ENCODE measurements at places on chromosomes 3 and 15.

DNA sequence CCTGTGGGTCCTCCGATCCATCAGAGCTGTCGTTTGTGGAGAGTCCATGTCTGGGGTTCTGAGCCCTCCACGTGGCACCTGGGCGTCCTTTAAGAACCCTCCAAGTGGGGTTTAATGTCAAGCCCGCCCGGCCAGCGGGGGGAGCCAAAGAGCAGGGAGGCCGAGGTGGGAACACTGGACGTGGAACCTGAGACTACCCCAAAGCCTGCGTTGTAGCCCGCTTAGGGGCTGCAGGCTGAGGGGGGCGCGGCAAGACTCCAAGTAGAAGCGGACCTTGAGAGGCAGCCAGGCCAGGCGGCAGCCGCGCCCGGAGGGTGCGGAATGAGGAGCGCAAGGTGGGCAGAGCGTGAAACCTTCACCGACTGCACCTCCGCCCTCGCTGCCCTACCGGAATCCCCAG lies 126.2 kb upstream of the ATP10A start:
- DNase-seq, result no peak

DNA sequence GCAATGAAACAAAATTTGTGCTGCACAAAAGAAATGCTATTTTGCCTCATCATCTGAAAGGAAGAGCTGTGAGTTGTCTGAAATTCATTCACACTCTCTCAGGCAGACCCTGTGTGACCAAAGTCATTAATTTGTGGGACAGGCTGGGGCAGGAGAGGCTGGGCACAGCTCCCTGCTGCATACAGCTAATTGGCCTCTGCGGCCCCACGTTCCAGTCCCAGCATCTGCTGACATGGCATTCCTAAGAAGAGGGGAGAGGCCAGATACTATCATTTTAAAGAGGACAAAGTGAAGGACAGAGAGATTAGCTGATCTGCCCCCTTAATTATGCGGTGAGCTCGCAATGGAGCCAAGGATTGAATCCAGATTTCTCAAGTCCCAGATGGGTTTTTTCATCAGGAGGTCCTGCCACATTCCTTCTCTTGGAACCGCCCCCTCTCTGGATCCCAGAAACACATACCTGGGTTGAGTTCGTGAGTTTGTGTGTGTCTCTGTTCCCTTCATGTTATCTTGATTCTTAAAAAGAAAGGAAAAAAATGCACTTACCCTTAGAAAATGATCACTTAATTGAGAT lies 25.1 kb downstream of the POLR2M start:
- no peak for DNase-seq

GRCh38 chr3:177622520-177622919 lies 425.2 kb upstream of the TBL1XR1 start:
- DNase-seq, result no peak

- DNase-seq, result no peak
These were observed 414.7 kb upstream of the ARRDC4 start for GRCh38 chr15:97545799-97546198.

- no peak for DNase-seq
These were observed 12.5 kb downstream of the MAP6D1 start for GRCh38 chr3:183812761-183813445.

DNA sequence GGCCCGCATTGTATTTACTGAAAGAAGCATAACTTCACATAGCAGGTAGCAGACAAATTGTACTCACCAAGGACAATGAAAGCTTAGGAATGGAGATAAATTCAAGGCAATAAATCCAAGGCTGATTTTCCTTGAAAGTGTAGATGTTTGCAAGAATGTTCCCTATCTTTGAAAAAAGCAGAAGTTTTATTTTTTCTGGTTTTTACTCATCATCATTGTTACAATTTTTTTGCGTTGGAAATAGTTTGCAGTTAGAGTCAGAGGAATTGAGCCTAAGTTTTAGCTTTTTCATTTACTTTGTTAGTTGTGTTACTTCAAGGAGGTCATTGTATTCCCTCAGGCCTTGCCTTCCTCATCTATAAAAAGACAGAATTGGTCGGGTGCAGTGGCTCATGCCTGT lies 213.9 kb upstream of the TBL1XR1 start:
- no peak for DNase-seq

DNA sequence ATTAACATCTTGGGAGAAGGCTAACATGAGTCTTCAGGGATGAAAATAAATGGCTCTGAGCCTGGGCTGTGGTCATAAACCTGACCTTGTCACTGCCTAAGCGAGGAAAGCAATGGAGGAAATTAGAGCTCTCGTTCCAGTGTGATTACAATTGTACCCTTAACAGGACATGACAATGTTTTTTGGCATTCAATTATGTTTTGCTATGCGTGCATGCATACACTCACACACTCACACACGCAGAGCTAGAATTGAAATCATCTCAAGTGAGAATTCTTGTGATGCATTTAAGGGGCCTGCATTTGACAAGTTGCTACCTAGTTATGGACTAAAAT lies 24.1 kb downstream of the ZNF80 start:
- no peak for DNase-seq

DNA sequence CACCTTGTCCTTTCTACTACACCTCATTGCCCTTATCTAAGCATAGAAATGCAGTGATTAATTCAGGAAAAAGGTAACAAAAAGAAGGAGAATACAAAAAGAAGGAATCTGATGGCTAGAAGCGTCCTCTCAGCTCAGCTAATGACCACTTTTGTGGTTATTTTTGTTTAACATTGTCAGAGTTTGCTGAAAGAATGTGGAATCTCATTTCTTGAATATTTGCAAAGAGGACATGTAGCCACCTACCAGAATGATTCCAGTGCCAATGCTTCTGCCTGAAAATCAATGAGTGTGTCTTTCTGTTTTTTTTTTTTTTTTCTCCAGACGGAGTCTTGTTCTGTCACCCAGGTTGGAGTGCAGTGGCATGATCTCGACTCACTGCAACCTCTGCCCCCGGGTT lies 24.5 kb downstream of the NANOGP8 start:
- no peak for DNase-seq

Data from AG04450 (cell line).